AG08396 (cell line): ENCODE measurements at places on chromosomes 1 and 21.
A peak's percentile ranks its signal among the peaks of the same experiment; 100 is the strongest.

GRCh38 chr1:153683854-153684253 is 5.4 kb downstream of the NPR1 start:
- peak; percentile 63 for DNase-seq

DNA sequence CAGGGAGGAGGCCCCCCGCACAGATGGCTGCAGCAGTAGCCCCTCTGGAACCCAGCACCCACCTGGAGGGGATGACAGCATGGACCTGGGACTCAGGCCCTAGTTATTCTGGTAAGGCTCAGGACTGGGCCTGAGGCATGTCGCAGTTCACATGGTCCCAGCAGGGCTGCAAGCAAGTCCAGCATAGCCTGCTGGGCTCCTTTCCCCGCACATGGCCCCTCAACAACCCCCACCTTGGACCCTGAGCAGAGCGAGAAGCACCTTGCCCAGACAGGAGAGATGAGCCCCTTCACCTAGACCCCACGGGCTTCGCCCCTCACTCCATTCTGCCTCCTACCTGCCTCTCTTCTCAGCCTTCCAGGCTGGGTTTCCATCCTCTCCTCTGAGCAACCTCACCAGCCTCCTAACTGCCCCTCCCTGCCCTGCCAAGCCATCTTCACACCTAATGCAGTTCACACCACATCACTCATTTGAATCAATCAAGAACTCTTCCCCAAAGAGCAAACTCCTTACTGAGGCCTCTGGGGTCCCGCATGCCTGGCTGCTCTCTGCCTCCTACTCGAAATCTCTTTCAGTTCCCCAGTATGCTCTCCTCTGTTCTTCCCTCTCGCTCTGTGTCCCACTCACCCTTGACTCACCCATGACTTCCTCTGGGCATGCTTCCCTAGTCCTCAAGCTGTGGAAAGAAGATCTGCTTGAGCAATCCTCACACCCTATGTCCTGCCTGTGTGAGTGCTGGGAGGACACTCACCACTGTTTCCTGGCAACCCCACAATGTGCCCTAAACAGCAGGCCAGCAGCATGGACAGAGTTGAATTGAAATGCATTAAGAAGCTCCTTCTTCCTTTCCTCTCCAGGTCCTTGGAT is 9.4 kb upstream of the THEMIS2 start:
- peak; percentile 92 for DNase-seq

- no peak for DNase-seq
Measured at GRCh38 chr1:16293538-16293937, 56.6 kb upstream of the CPLANE2 start.

DNA sequence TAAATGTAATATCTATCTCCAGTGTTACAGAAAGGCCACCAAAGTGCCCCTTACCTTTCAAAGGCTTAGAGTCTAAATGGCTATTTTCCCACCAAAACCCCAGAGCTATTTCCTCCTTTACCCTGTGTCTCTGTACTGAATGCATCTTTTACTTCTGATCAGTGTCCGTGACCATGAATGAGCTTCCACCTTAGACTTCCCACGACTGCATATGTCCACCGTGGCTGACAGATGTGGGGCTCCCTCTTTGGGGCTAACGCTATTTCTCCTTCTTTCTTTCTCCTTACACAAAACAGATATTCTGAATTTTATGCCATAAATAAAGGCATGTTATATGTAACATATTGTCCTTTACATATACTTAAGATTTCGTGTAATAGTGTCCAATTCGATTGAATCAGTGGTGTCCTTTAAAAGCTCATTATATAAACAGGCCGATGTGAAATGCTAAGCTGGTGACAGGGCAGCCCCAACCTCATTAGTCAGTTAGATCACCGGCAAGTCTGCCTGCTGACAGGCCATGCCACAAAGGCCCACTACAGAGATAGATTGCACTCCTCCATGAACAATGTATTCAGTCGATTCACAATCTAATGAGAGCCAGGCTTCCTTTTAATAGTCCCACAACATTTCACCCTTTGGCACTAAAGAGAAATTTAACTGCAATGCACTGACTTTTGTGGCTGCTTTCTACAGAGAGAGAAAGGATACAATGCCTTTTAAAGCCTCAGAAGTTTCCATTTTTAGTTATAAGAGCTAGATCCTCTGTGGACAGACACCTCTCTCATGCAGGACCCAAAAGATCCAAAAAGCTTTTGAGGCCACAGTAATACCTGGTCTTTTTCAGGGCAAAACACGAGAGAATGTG is 297.9 kb downstream of the PCP4 start:
- no peak for DNase-seq

- no peak for DNase-seq
Measured at GRCh38 chr1:154863315-154864174, 6.5 kb downstream of the KCNN3 start.

GRCh38 chr1:160095382-160096105 is 2.9 kb downstream of the IGSF8 start:
- no peak for DNase-seq

GRCh38 chr1:67588178-67588855 is 96.7 kb upstream of the GADD45A start:
- no peak for DNase-seq

DNA sequence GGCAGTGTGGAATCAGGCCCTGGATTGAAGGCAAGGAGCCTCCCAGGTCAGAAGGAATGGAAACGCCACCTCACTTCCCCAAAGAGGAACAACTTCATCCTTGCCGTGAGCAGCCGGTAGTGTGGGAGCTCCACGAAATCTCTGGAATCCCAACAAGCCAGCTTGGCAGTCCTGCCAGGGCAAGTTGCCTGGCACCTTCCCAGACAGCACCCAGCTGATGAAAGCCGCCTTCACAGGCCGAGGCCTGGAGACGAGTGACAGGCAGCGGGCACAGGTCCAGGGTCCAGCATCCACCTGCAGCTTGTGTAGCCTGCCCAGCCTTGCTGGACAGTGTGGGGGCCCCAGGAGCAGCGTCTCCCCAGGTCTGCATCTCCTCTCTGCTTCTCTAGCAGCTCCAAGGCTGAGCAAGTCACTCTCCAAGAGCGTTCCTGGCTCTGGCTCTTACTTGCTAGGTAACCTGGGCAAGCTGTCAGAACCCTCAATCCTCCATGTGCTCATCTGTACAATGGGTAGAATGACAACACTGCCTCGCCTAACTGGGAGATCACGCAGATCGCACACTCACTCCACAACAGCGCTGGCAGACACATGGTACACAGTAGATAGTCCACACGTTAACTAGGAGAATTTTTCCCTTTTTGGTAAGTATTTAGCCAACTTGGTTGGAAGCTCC is 43.0 kb downstream of the ACOT7 start:
- no peak for DNase-seq

DNA sequence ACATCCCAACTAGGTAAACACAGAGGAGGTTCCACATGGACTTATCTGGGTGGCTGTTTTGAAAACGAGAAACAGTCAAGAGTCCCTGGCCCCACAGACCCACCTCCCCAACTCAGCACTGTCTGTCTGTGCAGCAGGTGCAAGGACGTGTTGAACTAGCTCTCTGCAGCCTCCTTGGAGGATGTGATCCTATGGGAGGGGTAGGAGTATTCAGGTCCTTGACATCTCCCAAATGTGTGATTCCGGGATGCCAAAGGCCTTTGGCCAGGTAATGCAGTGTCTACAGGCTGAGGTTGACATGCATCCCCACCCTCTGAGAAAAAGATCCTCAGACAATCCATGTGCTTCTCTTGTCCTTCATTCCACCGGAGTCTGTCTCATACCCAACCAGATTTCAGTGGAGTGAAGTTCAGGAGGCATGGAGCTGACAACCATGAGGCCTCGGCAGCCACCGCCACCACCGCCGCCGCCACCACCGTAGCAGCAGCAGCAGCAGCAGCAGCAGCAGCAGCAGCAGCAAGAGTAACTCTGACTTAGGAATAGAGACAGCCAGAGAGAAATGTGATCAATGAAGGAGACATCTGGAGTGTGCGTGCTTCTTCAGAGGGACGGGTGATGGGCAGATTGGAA is 151.6 kb upstream of the CAMK1G start:
- DNase-seq: no peak

DNA sequence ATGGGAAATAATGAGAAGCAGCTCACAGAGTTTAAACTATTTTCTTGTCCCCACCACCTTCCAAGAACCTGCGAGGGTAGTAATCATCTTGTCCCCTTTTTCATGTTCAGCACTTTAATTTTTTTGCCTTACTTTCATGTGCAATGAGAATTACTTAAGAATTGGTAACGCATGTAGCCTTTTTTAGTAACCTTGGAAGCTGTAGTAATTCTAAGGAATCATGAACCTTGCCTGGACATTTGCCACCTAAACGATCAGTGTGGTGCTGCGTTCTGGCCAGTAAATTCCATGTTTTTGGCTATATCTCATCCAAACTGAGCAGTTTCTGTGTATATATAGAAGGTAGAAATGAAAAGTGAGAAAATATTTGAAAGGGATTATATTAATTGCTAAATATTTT is 3.9 kb upstream of the VAMP3 start:
- DNase-seq: no peak

DNA sequence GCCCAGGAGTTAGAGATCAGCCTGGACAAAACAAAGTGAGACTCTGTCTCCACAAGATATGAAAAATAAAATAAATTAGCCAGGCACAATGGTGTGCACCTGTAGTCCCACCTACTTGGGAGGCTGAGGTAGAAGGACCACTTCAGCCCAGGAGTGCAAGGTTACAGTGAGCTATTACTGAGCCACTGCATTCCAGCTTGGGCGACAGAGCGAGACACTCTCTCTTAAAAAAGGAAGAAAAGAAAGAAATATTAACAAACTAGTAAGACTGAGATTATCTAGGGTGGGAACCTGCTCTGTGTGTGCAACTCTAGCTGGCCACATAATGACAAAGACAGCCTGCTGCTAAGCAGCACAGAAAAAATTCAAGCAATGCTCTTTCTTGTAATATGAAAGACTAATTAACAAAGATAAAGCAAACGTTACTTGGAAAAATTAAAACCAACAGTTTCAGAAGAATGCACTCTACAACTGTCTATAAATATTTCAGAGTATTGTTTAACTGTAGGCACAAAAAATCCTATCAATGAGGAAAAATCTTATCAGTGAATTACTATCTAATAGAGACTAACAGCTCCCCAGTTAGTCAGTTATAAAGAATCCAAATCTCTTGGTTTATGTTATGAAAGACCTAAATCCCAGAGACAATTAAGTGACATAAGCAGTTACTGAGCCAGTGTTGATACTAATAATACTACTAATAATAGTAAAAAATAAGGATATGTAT is 74.5 kb downstream of the ENAH start:
- DNase-seq: no peak

DNA sequence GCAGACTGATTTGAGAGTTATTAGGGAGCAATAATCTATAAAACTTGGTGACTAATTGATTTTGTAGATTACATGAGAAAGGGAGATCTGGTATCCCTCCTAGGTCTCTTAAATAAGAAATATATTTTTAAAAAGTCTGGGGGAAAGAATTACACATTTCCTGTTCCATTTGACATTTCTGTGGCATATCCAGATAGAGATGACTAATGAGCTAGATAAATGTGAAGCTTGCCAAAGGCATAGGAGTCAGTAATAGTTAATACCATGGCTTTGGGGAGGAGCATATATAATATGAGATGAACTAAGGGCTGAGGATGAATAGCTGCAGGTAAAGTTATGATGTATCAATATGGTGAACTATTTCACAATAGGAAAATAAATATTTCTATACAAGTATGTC is 663.7 kb downstream of the PTPRC start:
- no peak for DNase-seq

GRCh38 chr1:161121042-161121650 is 3.2 kb downstream of the NIT1 start:
- no peak for DNase-seq

GRCh38 chr21:34603710-34604057 is 11.2 kb downstream of the RCAN1 start:
- no peak for DNase-seq

- DNase-seq: peak; percentile 66
Measured at GRCh38 chr1:35369922-35370671, 101.6 kb downstream of the ZMYM4 start.

DNA sequence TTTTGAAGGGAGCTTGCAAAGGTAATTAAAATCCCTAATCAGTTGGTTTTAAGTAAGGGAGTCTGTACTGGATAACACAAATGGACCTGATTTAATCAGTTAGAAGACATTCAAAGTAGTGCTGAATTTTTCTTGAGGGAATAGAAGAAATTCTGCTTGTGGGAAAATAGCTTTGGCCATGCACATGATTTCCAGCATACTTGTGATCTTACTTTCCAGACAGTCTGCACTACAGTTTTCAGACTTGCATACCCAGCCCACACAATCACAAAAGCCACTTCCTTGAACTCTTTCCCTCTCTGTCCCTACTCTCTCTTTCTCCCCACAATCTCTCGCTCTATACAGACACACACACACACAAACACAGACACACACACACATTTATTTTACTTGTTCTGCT is 852.1 kb downstream of the PLA2G4A start:
- no peak for DNase-seq

GRCh38 chr1:76697361-76697760 is 169.9 kb upstream of the ST6GALNAC5 start:
- no peak for DNase-seq

DNA sequence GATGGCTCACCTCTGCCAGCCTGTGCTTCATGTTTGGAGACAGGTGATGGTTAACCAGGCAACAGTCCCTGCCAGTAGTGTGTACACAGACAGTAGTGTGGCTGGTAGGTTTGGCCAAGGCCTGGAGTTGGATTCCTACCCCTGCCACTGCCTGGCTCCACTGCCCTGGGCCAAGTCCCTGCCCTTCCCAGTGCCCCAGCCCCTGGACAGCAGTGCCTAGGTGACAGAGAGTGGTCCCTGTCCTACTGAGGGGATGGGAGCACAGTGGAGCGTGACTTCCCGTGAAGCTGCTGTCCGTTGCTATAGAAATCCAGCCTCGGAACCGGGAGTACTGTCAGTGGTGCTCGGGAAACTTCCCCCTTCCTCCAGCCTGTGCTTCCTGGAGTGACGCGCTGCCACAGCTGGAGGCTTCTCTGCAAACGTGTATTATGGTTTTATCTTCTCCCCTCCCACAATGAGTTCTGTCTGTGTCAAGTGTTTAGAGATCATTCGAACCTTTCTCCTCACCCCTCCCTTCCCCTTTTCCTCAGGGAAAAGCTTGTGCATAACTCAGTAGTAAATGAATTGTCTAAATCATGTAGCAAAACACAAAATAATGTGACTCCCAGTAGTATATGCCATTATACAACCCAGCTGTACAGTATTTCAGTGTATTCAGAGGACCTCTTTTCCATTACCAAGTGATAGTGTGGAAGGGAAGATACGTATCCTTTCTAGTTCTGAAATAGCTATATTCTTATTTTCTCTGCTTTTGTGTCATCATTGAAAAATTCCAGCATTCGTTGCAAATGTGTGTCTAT is 73.4 kb downstream of the GALNT2 start:
- DNase-seq: no peak

GRCh38 chr1:44496541-44497171 is 91.6 kb downstream of the RNF220 start:
- no peak for DNase-seq

GRCh38 chr1:7379441-7379971 is 391.6 kb upstream of the VAMP3 start:
- DNase-seq: peak; percentile 32

DNA sequence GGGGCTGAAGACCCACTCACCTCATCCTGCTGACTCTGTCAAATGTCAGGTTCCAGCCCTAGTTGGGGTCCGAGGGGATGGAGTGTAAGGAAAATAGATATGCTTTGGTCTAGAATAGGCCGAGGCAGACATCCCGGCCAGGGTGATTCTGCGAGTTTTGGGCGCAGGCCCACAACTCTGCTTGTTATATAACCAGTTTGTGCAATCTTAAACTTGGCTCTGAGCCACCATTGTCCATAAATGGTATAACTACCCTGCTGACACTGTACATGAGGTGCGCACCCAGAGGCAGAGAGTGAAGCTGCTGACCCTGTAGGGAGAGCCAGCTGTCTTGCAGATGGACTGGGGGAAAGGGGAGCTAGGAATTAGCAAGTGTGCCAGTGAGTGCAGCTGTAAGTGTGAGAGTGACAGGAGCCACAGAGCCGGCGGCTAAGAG is 1388.8 kb downstream of the AMY1C start:
- no peak for DNase-seq
